Left cardiac atrium (tissue), 4 donors: ENCODE measurements at places on chromosomes 16 and 17.

DNA sequence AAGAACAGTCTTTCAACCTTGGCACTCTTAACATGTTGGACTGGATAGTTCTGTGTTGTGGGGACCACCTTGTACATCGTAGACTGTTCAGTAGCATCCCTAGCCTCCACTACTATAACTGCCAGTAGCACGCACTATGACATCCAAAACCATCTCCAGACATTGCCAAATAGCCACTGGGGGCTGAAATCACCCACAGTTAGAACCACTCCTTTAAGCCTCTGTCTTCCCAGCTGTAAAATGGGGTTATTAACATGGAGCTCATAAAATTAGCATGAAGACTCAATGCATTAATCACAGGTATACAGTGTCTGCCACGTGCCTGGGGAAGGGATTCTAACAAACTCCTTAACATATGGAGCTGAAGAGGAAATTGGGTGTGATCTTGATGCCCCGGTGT is 49.7 kb downstream of the LYRM1 start:
- DNase-seq: no peak

- no peak for DNase-seq
These were observed 6.5 kb upstream of the NPIPB7 start for GRCh38 chr16:28478506-28479180.

DNA sequence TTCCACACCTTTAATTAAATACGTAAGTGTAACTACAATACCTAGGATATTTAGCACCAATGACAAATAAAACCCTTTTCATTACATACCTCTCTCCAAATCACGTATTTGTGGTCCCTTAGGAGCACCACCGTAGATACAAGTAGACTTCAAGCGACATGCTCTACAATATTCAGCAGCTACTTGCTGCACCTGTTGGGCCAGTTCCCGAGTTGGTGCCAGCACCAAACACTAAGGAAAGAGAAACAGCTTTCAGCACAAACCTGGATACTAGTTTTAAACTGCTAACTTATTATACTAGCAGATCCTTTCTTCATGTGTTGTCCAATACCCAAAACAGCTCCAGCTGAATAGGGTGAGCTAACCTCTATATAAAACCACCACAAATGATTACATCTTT is 2.7 kb downstream of the DDX5 start:
- DNase-seq: no peak

- DNase-seq: no peak
These were observed 25.5 kb downstream of the TMEM92 start for GRCh38 chr17:50299776-50300175.

- no peak for DNase-seq
These were observed 33.4 kb downstream of the DCUN1D3 start for GRCh38 chr16:20866801-20867200.

GRCh38 chr17:9224485-9224884 is 203.2 kb downstream of the NTN1 start:
- DNase-seq: peak; percentile 12

- DNase-seq: no peak
These were observed 20.8 kb downstream of the TRPV2 start for GRCh38 chr17:16435925-16436886.

DNA sequence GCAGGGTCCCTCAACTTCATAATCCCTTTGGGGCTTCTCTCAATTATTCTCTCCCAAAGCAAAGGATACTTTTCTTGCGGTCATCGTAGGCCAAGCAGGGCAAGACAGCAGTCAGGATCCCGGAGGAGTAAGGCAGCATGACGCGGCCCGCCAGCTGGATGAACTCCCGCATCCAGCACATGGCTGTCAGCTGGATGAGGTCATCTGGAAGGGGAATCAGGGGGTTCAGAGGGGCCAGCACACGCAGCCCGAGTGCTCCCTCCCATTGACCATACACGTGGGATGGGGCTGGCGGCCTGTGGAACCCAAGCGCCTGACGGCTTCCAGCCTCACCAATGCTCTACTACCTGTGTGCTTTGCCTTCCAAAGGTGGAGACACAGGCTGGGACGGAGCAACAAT is 19.2 kb downstream of the VAC14 start:
- peak; percentile 55 for DNase-seq

DNA sequence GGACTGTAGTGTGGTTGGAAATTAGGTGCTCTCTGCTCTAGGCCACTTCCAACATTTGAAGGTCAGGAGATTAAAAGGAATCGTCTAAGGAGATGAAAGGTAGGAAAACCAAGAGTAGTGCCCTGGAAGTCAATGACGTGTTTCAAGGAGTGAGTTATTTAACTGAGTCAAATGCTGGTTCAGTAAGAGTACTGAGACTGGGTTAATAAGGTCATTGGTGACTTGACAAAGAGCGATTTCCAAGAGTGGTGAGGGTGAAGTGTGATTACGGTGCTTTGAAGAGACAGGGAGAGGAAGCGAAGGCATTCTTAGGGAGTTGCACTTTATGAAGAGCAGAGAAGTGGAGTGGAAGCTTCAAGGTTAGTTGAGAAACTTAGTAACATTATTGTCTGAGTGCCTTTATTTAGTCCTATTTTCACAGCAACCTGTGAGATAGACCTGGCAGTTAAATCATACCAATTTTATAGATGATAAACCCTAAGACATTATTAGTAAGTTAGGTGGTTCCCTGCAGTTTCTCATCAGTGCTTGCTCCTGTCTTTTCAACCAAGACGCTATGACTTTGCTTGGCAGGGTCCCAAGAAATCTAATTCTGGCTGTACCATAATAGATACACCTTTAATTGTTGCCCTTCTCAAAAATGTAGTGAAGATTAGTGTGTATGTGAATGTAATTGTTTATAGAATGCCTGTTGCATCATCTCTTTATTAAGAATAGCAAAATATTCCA is 5.9 kb downstream of the ZNF207 start:
- DNase-seq: no peak

DNA sequence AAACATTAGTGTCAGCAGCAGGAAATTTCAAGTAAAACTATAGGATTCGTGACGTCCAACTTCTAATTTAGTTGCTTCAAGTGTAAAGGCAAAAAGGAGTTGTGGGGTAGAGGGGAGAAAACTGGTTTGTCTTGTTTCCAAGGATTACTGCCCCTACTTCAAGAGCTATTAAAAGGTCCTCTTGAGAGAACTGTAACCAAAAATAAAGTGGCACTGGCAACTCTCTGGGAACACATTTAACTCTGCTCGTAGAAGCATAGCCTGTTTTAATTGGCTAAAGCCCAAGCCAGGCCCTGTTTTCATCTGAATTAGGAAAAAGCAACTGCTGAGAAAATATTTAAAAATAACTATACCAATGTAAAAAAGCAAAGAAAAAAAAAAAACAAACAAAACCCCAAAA is 51.8 kb upstream of the AKAP1 start:
- DNase-seq: no peak

DNA sequence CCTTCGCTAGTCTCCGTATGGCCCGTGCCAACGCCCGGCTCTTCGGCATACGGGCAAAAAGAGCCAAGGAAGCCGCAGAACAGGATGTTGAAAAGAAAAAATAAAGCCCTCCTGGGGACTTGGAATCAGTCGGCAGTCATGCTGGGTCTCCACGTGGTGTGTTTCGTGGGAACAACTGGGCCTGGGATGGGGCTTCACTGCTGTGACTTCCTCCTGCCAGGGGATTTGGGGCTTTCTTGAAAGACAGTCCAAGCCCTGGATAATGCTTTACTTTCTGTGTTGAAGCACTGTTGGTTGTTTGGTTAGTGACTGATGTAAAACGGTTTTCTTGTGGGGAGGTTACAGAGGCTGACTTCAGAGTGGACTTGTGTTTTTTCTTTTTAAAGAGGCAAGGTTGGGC is 2.5 kb downstream of the RPL13 start:
- no peak for DNase-seq

- peak; percentile 46 for DNase-seq
These were observed 157.4 kb upstream of the CHMP6 start for GRCh38 chr17:80833952-80834892.

GRCh38 chr17:39889200-39889599 is 21.2 kb downstream of the ZPBP2 start:
- no peak for DNase-seq

GRCh38 chr17:43976963-43977837 is 23.5 kb upstream of the PYY start:
- no peak for DNase-seq

DNA sequence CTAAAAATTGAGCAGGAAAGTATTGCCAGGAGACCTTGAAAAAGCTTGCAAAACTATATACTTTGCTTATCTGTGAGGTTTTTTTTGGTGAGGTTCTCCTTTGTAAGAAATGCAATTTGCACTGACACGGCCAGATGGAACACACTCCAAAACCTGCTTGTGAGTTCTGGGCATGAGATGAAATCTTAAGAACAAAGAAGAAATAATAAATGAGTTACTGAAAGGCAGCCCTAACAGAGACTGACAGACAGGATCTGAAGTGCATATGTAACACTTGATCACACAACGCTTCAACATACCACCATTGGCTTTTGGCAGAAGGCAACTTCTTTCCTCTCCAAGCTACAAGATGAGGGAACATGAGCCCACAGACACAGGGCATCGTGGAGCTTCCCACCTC is 82.6 kb downstream of the USP31 start:
- no peak for DNase-seq

DNA sequence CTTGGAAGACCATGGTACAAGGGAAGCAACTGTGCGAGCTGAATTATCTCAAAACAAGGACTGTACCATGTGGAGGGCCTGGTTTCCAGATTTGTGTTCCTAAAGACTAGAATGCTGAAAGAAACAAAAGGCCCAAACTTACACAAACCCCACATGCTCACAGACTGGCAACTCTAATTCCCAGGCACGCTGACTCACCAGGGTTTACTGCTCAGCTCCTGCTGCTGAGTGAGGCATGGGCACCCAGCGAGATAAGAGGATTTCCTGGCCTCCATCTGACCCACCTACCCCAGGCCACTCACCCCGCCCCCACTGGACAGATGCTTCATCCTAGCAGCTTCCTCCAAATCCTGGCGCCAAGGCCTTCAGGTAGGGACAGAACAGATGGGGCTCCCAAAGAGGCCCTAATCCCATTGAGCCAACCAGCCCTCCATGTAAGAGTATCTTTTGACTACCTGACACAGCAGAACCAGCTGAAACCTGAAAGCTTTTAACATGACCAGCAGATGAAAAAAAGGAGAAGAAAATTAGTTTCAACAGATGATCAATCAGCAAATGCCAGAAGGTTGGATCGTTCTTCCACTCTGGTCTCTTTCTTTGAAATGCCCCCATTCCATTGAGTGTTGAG is 33.9 kb downstream of the DCUN1D3 start:
- DNase-seq: peak; percentile 48

- DNase-seq: no peak
These were observed 2.3 kb downstream of the RAB37 start for GRCh38 chr17:74739227-74739831.
